H7 (cell line): ENCODE measurements at places on chromosomes 2 and 18.

GRCh38 chr2:190379249-190379964, 28.7 kb upstream of the MFSD6 start:
- no peak for DNase-seq

GRCh38 chr2:88590998-88591613, 36.2 kb downstream of the EIF2AK3 start:
- peak; percentile 25 for DNase-seq

GRCh38 chr18:64037812-64038414, 68.0 kb downstream of the SERPINB8 start:
- peak; percentile 71 for DNase-seq

DNA sequence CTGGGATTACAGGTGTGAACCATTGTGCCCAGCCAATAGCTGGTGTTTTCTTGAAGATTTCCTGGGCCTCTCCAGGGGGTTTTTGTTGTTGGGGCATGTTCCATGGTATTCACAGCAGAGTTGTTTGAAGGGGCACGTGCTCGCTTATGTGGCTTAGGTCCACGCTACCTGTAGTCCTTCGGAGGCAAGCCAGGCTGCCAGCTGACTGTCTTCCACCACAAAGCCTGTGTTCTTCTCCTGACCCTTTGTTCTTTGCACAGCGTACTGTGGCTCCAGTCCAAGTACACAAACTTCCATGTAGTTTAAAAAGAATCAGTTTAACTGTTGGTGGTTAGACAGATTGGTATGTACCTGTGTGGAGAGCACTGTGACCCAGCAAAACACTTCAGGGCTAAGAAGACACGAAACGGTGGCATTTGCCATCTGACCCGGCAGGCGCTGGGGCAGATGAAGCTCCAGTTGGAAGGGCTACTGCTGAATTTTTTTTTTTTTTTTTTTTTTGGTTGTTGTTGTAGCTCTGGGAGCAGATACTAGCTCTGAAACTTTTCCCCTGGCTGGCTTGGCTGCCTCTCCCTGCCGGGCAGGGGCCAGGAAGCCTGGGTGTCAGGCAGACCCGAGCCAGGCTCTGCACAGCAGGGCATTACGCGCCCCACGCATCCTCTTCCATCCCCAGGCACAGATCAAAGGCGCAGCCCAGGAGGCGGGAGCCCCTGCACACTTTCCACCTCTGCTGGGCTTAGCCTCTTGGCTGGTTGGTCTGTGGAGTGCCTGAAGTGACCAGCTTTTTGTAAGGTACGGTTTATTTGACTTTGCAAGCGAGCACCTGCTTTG, 5.7 kb downstream of the GREB1 start:
- DNase-seq, result no peak

GRCh38 chr2:224094413-224094812, 55.3 kb upstream of the SERPINE2 start:
- DNase-seq, result no peak

DNA sequence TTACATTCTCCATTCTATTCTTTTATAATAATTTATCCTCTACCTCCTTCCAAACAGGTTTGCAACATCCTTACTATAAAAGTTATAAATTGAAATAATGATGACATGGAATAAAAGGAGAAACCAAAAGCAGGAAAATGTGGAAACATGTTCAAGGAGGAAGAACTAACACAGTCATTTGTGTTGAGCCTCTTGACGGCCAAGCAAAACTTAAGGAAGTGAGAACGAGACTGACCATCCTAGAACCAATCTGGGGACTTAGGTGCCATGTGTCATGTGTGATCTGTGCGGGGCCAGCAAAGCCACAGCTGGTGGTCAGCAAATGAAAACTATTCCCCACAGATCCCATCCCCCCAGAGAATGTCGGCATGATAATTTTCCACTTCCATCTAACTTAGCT, 25.6 kb upstream of the FAM124B start:
- no peak for DNase-seq

GRCh38 chr2:72141032-72141645, 6.5 kb downstream of the CYP26B1 start:
- DNase-seq, result peak; percentile 42

GRCh38 chr2:143607231-143608062, 478.2 kb downstream of the ARHGAP15 start:
- DNase-seq, result peak; percentile 2

DNA sequence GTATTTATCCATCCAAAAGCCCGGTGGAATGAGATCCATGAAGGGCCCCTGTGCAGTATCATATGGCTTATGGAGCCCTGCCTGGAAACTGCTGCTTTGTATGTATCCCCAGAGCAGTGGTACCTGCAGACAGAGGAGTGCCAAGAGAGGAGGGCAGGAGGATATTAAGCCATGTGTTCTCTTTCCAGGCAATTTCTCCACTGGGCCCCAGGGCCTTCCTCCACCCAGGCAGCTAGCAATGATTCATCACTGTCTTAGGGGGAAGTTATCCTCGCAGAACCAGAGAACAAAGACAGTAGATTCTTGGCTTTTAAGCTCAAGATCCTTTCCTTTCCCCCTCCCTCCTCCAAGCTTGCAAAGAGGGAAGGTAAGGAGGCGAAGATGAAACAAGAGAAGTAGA, 98.1 kb downstream of the LRRC30 start:
- no peak for DNase-seq

- no peak for DNase-seq
Observed at GRCh38 chr2:83068714-83069113, 1390.4 kb downstream of the SUCLG1 start.

DNA sequence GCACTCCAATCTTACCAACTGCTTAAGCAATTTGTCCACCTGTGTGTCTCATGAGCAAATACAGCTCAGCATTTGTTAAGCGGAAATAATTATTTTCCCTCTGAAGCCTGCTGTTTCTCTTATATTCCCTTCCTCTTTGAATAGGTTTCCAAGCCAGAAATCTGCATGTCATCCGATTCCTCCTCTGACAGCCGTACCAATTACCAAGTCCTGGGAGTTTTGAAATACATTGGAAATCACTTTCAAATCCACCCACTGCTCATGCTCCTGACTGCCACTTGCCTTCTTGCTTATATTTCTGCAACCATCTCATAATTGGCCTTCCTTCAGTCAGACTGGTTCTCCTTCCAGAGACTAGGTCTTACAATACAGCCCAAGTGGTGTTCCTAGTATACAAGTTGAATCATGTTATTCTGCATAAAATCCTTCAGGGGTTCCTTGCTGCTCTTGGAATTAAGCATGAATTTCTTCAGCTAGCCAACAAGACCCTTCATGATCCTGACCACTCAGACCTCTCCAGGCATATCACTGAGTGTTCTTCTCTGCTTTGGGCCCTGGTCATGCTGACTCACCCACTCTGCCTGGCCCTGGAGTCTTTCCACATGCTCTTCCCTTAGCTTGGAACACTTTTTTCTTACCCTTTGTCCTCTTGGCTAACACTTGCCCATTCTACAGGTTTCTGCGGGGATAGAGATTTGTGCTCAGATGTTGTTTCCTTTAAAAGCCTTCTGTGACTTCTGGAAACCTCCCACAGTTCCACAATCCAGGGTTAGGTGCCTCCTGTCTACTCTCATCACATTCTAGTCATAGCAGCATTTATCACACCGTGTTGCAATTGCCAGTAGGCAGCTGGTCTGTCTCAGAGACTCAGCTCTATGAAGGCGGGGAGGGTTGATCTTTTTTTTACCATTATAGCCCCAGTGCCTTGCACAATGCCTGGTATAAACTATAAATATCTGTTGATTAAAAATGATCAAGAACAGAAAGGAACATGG, 157.6 kb downstream of the ARL6IP6 start:
- no peak for DNase-seq

- DNase-seq, result no peak
Observed at GRCh38 chr2:143928184-143928583, 591.7 kb downstream of the ZEB2 start.

- DNase-seq, result no peak
Observed at GRCh38 chr2:239259603-239260298, 141.1 kb downstream of the HDAC4 start.

DNA sequence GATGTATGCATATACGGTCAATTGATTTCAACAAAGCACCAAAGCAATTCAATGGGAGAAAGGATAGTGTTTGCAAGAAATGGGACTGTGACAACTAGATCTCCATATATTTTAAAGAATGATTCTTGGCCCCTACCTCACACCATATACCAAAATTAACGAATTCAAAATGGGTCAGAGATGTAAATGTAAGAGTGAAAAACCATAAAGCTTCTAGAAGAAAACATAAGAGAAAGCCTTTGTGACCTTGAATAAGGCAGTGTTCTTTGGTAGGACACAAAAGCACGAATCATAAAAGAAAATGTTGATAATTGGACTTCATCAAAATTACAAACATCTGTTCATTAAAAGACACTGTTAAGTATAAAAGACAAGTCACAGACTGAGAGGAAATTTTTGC, 5.0 kb upstream of the PROC start:
- no peak for DNase-seq

DNA sequence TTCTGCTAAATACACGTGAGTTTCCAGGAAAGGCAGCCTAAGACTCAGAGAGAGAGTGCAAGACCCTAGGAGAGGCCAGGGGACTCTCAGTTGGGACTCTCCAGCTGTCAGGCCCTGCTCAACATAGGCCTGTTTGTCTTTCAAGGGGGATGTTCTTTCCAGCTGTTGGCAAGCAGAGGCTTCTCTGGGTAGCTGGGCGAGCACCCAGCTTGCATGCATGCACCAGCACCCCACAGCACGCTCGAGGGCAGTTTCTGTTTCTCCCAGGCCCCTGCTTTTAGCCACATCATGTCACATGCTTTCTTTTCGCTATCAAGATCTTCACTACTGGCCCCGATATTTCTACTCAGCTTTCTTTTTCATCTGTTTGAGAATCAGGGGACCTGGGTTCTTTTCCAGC, 479.3 kb upstream of the HS6ST1 start:
- no peak for DNase-seq

GRCh38 chr2:161120775-161121174, 39.5 kb upstream of the TANK start:
- DNase-seq, result no peak

GRCh38 chr18:56652802-56653201, 1.6 kb downstream of the WDR7 start:
- DNase-seq, result no peak

- peak; percentile 54 for DNase-seq
Observed at GRCh38 chr18:62325806-62326645, 916 bp downstream of the TNFRSF11A start.

DNA sequence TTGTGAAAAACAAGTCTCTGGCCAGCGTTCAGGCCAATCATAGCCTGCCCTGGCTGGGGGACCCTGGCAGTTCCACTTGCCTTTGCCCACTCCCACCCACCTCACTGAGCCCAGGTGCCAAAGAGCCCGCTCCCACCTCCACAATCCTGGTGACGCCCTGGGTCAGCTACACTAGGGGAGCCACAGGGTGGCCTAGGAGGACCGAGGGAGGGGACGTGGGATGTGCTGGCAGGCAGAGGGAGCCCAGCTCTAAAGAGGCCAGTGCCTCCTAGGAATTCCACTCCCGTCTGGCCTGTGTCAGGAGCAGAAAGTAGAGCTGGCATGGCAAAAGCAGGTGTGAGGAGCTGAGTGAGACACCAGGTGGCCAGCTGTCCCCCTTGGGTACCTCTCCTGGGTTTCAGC, 49.3 kb downstream of the TNS1 start:
- DNase-seq, result peak; percentile 60

DNA sequence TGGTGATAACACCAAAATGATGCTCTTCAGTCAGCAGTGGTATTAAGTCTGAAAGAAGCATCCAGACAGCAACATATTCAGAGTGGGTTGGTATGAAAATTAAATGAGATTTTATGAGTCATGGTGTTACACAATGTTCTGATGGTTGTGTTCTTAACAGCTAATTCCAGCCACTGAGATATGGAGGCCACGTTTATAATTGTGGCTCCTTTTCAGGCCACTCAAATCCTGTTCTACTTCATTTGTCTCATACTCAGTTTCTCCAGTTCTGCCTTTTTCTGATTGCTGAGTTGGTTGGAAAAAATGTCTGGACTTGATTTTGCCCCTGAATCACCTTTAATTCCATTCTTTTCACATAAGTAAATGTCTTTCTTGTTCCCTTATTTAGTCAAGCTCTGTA, 162.7 kb upstream of the COL3A1 start:
- no peak for DNase-seq

DNA sequence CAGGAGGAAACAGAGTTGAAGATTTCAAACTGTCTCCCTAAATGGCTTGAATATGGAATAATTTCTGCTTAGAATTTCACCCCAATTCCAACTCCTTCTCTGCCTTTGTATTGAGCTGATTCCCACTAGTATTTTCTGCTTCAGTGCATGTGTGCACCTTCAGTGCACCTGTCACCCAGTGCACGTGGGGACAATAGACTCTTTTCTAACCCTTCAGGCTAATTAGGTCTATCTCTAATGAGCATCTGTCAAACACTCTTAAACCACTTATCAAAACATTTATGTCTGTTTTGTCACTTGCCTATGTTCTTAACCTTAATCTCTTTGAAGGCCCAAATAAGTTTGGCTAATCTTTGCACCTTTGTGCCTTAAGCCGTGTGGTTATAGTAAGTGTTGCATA, 232.0 kb upstream of the NETO1 start:
- no peak for DNase-seq

DNA sequence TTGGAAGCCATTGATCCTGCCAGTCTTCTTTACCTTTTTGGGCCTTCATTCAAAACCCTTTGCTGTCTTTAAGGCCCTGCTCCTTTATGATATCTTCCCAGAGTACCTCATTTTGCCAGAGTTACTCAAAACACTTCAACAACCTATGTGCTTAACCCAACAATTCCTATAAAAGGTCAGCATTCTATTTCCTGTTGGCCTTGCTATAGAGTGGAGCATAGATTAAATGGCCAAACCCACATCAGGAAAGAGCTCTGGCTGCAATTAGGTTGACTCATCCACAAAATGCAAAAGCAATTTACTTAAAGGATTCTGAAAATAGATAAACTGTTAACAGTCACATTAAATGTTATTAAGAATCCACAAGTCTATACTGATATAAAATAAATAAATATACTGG, 21.2 kb downstream of the MRPL33 start:
- no peak for DNase-seq

- DNase-seq, result no peak
Observed at GRCh38 chr2:225120186-225120585, 77.9 kb upstream of the DOCK10 start.

- DNase-seq, result no peak
Observed at GRCh38 chr2:195533771-195534642, 123.0 kb upstream of the SLC39A10 start.

GRCh38 chr2:119174216-119174992, 15.9 kb upstream of the C1QL2 start:
- DNase-seq, result peak; percentile 83
